Activated B cell treated with CpG ODN at 0.5 μM for 24 hours (primary cell): ENCODE measurements at places on chromosomes 2 and 18.
A peak's percentile ranks its signal among the peaks of the same experiment; 100 is the strongest.

GRCh38 chr2:83224591-83225200, 1234.4 kb downstream of the SUCLG1 start:
- DNase-seq, result no peak

DNA sequence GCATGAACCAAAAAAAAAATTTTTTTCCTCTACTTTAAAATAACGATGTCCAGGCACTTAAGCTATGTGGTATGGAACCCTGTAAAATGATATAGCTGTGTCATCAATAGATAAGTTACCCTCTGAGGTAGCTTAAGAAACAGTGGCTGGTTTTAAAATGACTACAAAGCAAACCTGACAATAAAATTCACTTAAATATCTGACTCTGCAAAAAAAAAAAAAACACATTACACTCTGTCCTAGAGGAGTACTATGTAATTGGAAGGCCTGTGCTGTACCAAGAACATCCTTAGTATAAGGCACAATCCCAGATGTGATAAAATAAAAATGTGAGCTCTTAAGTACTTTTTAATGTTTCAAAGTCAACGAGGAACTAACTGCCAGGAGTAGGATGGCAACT, 322.4 kb downstream of the ALK start:
- DNase-seq, result no peak

- no peak for DNase-seq
These were observed 37.7 kb downstream of the TGFA start for GRCh38 chr2:70515938-70516337.

DNA sequence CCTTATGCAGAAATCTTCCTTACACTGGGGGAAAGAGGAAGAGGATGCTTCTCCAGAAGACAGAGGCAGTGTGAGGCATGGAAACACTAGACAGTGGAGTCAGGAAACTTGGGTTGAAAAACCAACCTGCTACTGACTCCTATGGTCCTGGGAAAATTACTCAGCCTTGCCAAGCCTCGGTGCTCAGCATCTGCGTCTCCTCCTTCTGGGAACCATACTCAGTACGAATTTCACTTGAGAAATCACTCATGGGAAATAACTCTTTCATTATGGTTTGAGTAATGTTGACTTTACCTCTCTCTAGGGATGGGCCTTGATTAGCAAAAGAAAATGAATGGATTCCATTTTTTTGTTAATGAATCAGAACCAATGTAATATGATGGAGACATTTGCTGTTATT, 96.5 kb downstream of the KCNE4 start:
- DNase-seq, result no peak

DNA sequence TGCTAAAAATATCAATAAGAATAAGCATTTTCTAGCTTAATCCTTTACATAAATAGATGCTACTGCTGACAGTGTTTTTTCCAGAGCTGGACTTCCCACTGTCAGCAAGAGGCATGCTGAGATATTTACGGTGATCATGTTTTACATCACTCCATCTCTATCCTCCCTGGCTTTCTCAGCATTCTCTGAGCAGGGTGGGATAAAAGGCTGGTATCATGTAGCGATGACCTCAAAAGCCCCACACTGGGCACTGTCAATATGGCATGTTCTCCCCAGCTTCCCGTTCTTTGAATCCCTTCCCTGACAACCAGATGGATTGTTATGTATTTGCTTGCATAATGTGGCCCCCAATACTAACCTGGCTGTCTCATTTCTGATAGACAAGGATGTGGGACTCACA, 83.2 kb upstream of the EPHA4 start:
- DNase-seq, result no peak

- DNase-seq, result peak; percentile 63
These were observed 60.6 kb downstream of the SLC16A14 start for GRCh38 chr2:230007931-230008707.

DNA sequence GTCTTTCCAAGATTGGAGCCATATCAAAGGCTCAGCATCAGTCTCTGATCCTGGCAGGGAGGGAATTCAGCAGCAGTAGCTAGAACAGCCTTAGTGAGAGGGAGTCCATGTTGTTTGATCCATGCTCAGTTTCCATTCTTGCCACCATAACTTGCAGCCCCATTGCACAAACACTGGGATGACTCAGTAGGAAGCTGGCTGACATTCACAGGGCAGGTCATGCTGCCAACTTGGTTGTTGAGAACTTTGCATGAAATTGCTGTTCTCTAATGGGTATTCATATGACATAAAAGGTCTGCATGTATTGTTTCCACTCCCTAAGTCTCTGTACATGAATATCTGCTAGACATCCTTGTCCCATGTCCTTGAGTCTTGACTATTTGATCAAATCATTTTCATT, 29.9 kb upstream of the STAT4 start:
- DNase-seq, result no peak

DNA sequence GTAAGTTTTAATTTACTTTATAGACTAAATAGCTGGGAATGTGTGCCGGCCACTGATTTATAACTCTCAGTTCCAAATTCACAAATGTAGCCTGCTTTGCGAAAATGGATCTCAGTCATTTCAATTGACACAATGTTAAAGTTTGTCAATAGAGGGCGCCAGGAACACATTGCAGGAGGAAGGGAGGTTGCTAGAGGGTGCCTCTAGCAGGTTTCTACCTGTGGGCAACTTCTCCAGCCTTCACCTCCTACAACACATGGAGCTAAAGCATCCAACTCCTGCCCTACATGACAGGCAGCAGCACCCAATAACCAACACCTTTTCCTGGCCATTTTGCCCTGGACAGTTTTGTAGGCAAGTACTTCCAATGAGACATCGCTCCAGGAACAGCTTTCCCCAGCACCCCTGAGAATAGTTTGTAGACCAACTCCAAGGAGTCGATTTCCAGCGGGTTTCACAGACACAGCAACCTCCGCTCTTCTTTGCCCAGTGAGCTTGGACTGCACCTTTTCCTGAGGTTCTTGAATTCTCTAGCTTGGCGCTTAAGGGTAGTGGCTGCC, 784.8 kb upstream of the CDH2 start:
- no peak for DNase-seq

DNA sequence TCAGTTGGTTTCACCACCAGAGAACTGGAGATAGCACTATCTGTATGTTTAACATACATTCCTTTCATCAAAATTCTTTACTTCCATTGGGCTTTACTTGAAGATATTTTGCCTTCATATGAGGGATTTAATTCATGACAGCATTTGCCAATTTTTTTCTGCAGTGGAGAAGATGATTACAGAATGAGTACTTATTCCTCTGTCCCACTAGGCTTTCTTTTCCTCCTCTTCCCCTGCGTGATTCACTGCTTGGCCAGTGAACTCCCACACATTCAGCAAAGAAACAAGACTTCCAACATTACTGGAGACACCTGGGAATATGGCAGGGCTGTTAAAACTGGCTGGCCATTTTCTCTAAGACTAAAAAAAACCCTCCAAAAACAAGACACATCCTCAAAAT, 425.8 kb upstream of the KCNH7 start:
- DNase-seq, result no peak

DNA sequence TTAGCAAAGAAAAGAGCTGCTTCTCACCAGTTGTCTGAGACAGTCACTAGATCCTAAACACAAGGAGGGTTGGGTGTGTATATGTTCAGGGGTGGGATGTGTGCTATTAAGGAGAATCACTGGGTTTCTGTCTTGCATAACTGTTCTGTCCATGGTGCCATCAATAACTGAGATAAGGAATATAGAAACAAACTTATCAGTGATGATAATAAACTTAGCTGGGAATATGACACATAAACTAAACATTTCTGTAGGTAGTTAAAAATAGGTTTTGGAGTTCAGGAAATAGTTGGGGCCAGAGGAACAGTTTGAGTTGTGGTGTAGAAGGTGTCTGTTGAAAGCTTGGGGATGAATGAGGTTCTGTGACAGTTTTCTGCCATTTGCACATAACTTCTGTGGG, 17.4 kb downstream of the NAPG start:
- DNase-seq, result no peak

DNA sequence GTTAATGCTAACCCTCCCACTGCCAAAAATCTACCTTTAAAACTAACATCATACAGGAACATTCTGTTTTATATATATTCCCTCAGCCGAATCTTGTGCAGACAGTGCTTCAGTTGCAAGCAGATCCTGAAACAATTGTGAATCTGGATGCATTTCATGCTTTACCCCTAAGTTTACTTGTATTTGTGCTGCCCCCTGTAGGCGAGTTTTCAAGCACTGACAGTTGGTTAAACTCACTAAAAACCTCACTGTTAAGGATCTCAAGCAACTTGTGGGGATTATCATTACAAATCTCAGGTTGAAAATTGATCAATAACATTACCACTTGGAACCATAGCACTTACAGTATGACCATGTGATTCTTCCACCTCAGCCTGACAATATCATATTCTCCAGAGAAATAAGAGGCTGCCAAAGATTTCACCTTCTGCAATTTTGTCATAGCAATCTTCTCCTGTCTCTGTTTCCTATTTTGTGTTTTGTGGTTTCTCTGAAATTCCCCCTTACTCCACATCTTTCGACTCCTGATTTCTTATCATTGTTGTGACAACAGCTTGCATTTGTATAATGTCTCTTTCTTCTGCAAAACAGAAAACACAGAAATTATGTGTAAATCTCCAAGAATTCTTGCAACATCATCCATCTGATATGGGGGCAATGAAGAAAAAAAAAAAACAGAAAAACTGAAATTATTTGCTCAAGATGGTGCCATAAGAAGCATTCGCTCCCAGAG, 354.6 kb upstream of the SETBP1 start:
- no peak for DNase-seq

- DNase-seq, result no peak
These were observed 359.5 kb downstream of the CPS1 start for GRCh38 chr2:210915912-210916311.

- DNase-seq, result no peak
These were observed 58.4 kb downstream of the WDSUB1 start for GRCh38 chr2:159228081-159228581.

DNA sequence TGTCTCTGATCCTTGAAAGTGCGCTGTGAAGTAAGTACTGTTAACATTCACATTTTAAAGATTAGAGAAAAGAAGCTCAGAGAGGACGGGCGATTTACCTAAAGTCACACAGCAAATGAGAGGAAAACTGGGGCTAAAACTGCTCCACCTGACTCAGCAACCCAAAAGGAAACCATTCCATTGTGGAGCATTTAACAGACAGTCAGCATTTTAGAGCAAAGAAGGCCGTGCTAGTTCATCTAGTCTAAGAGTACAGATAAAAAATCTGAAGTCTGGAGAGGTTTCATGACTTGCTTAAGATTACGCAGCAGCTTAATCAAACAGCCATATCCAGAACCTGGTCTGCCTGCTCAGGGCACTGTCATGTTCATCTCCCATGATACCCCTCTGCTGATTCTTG, 19.9 kb upstream of the KCNF1 start:
- DNase-seq, result no peak

- no peak for DNase-seq
These were observed 46.5 kb downstream of the XIRP2 start for GRCh38 chr2:166934817-166935216.

DNA sequence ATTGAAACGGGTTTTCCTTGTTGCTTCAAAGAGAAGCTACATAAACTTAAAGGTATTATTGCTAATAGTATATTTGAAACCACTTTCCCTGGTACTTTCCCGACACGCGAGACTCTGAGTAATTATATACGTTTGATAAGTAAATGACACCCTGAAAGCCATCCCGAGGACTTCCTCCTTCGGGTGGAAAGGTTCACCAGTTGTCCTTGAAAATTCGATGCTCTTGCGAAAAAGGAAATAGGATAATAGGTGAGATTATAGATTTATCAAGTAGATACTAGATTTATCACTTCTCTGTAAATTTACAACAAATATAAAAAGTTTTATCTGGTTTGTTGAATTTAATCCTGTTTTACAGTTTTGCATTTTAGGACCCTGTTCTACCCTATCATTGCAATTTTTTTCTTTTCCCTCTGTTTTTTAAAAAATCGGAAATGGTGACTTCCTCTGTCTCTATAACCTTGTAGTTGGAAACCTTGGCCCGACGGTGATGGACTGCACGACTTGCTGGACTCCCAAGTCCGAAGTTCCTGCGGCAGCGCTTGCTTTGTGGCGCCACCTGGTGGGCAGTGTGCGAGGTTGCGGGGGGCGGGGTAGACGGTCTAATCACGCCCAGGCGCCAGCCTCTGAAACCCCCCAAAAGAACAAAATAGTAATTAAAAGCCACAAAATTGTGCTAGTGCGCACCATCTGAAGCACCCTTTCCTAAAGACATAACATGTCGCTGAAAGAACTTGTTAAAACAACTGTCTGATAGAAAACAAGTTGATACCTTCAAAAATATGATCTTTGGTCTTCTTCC, 972 bp upstream of the DLX2 start:
- DNase-seq, result no peak

GRCh38 chr2:179562330-179562885, 297.8 kb upstream of the SESTD1 start:
- no peak for DNase-seq

GRCh38 chr2:138113871-138114525, 149.7 kb downstream of the HNMT start:
- no peak for DNase-seq

DNA sequence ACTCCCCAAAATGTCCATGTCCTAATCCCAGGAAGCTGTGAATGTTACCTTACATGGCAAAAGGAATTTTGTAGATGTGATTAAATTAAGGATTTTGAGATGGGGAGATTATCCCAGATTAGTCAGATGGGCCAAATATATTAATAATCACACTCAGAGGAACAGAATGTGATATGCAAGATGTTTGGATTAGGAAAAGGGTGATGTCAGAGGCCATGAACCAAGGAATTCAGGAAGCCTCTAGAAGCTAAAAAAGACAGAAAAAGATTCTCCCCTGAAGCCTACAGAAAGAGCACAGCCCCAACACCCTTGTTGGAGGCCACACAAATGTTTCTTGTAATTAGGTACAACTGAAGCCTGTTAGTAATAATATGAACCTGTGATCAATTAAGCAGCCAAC, 13.1 kb downstream of the TMEM131 start:
- no peak for DNase-seq

GRCh38 chr2:120180066-120180465, 43.1 kb downstream of the TMEM185B start:
- no peak for DNase-seq

DNA sequence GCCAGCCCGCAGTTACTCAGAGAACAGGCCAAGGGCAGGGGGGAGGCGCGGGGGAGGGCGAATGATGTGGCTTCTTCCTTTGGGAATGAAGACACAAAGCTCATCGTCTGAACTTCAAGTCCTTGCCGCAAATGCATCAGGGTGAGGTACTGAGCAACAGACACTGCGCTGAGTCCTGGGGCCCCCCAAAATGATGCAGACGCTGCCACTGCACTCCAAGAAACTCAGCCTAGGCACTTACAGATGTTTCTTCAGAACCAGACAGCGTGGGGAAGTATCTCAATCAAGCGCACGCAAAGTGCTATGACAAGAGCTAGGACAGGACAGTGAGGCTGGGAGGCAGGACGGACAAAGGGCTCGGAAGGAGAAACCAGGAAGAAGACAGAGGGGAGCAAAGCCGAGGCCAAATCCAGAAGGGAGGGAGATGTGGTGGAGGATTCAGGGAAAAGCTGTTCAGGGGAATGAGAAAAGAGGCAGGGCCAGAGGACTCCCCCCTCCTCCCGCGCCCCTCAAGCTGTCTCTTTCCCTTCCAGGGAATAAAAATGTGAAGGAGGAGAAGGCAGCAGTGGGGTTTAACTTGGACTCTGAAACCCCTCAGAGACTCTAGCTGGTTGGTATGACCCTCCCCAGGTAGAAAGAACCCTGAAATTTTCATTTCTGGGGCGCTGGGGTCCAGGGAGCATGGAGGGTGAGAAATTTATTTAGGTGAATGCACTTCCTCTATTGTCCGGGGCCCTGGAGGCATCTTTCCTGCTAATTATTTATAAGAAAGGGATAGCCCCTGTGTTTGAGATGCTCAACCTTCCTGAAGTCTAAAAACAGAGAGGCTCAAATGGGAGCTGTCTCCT, 34.9 kb downstream of the CIB4 start:
- DNase-seq, result no peak
